ENCODE measurements at places on chromosomes 2 and 18.

- peak; percentile 68 for DNase-seq
These were observed 1.4 kb downstream of the GFPT1 start for GRCh38 chr2:69385443-69386151.

GRCh38 chr2:124911560-124911959 lies 886.5 kb downstream of the CNTNAP5 start:
- no peak for DNase-seq

- no peak for DNase-seq
These were observed 105.4 kb upstream of the RBBP8 start for GRCh38 chr18:22827741-22828140.

DNA sequence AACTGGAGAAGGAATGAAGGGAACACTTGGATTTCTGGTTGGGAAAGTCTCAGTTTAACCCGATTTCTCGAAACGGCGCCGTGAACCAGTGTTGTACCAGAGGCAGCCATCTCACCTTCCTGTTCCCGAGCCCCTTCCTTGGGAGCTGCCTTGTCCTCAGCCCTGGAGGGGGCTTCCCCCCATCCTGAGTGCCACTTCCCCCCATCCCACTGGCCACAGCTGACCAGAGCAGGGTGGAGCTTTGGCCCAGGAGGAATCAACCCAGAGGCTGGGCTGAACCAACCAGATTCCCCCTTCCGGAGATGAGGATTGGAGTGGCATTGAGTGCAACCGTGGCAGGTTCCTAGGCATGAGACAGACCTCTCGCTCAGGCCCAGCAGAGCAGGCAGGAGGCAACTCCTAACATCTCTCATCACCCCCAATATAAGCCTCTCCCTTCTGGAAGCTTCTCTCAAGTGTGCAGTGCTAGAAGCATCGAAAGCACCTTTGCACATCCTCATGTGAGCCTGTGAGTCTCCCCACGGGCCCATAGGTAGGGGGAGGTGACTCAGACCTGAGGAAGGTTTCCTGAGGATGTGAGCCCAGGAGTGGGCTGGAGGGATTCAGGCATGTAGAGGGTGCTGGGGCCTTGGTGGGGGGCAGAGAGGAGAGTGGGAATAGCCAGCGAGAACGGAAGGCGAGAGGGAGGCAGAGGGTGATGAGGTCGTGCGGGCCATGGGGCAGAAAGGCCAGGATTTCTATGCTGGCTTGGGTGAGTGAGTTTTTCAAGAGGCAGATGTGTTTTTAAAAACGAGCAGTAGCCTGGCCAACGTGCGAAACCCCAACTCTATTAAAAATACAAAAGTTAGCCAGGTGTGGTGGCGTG lies 11.9 kb downstream of the NGEF start:
- DNase-seq: no peak

GRCh38 chr2:144971786-144972335 lies 451.9 kb upstream of the ZEB2 start:
- no peak for DNase-seq

DNA sequence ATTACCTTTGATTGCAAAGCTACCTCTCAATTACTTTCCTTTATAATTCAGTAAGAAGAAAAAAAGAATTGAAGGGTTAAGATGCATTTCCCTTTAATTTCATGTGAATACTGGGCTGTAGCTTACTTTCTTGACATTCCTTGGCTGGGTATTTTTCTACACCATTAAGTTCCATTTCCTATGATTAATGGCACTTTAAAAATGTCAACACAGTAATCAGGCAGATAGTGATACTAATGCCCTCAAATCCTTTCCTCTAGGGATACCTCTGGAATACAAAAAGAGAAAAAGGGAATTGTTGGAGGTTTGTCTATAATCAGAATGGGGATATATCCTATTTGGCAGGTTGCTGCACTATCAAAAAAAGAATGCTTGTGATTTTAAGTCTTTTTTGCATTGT lies 216.9 kb downstream of the SRBD1 start:
- DNase-seq: no peak

- no peak for DNase-seq
These were observed 164.8 kb downstream of the RIT2 start for GRCh38 chr18:42950732-42951131.

DNA sequence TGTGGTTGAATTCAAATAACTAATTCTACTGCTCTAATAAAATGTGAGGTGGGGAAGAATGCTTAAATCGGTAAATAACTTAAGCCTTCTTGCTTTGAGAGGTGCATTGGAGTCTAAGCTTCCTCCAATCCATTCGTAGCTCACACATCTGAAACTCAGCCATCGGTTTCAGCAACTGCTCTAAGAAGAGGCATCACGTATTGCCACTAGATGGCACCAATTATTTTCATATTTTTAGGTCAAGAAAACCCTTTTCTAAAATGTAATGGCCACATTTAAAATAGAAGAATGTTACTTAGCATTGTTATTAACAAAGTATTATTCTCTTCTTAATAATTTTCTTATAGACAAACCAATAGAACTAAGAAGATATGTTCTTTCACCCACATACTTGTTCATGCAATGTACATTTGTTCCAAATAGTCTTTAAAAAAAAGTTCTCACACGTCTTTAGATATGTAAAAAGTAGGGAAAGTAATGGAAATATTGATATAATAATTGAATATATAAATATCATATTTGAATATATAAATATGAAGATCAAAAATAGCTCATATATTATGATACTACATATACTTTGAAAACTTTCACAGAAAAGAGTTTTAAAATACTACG lies 229.8 kb downstream of the CCDC178 start:
- DNase-seq: peak; percentile 45

DNA sequence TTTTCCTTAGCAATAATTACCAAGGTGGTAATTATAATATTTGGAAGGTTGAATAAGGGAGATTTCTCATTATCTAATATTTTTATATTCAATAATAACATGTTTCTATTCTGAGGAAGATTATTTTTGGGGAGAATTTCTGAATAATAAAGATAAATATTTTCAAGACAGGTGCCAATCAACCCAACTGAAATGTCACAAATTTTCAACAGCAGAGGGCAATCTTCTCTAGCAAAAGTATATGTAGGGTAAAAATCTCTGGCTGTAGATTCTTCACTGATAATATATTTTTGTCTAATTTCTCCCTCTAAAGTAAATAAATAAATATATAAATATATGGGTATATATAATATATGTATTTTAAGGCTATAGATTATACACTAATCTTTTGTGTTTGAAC lies 1187.2 kb upstream of the CRIM1 start:
- DNase-seq: no peak

DNA sequence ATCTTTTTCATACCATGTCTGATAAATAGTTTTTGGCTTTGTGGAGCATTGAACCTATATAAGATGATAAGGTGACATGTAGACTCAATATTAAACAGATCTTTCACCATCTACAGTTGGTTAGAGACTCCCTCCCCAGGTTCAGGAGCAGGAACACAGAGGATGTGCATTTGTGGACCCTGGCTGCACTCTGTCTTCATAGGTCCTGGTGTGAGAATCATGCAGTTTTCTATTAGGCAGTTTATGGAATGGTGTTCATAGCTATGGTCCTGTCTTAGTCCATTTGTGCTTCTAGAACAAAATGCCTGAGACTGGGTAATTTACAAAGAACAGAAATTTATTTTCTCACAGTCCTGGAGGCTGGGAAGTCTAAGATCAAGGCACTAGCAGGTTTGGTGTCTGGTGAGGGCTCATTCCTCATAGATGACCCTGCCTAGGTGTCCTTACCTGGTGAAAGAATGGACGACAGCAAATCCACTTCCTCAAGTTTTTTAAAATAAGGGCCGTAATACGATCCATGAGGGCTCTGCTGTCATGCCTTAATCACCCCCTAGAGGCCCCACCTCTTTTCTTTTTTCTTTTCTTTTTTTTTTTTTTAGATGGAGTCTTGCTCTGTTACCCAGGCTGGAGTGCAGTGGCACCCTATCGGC lies 35.3 kb upstream of the FAM98A start:
- DNase-seq: peak; percentile 64

GRCh38 chr2:75707901-75708300 lies 2.8 kb downstream of the GCFC2 start:
- no peak for DNase-seq

DNA sequence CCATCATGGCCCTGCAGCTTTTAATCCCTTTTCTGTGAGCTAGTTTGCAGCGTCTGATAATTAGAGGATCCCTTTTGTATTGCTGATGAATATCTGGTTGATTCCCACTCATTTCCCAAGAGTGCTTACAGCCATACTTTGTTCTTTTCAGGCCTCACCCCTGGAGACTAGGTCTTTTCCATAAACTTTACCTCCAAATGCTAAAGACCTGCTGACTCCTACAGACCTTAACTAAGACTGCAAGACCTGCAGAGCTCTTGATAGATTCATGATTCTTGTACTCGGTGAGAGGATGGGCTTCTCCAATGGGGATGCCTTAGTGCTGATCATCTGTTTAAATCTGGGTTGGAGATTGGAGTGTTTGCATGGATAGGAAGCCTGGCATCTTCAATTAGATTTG lies 33.1 kb upstream of the DYNAP start:
- no peak for DNase-seq

- DNase-seq: no peak
These were observed 381.4 kb downstream of the RAD51AP2 start for GRCh38 chr2:17136877-17137276.

GRCh38 chr18:76368271-76368670 lies 126.8 kb downstream of the ZNF516 start:
- DNase-seq: no peak

GRCh38 chr2:157875641-157876065 lies 477 bp downstream of the ACVR1 start:
- DNase-seq: peak; percentile 37

DNA sequence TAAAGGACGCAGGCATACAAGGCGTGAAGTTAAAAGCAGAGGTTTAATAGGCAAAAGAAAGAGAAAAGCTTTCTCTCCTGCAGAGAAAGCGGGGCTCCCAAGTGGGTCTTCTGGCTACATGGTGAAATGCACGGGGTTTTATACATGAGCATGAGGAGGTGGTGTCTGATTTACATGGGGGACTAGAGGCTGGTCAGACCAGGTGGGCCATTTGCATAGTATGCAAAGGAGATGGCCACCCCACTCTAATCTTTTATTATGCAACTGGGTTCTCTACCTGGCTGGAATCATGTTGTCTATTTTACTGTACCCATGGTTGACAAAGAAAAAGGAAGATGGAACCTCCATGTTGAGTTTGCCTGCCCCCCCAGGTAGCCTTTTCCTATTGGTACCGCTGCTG lies 356.2 kb downstream of the KCNJ3 start:
- DNase-seq: no peak

DNA sequence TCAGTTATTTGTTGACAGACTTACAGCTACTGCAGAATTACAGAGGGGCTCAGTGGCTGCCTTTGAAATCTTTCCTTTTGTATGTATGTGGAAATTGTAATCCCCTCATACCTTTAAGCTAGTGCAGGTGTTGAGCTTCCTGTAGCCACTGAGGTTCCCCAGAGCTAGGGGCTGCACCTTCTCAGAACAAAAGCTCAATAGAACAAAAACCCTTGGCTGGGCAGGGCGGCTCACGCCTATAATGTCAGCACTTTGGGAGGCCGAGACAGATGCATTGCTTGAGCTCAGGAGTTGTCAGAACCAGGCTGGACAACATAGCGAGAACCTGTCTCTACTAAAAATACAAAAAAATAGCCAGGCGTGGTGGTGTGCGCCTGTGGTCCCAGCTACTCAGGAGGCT lies 41.3 kb upstream of the CHMP1B start:
- no peak for DNase-seq

DNA sequence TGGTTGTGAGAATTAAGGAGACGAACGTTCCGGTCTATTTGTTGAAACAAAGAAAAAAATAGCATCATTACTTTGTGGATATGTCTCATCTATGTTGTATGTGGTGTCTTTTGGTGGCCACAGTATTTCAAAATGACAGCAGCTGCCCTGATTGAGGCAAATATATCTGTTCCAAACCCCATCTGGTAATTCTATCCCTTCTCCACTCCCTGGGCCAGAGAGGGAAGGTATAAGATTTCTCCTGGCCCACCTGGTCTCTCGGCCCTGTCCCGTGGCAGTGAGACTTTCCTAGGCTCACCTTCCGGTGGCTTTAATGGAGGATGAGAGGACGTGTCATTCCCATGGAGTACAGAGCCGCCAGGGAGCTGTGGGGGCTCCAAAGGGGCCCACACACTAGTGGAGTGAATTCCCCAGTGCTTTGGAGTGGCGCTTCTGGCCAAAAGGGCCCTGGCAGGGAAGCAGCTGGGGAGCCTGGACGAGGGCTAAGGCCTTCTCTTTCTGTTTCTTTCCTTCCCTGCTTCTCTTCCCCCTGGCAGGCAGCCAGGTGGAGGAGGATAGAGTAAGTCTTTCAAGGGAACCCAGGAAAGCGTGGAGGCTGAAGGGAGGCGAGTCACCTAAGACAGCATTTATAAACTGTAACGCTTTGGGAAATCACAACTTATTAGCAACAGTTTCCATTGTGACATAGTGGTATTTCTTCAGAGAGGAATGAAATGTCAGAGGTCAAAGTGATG lies 5.6 kb downstream of the FOSL2 start:
- no peak for DNase-seq

- DNase-seq: no peak
These were observed 80.4 kb downstream of the MSTN start for GRCh38 chr2:189982087-189982486.

DNA sequence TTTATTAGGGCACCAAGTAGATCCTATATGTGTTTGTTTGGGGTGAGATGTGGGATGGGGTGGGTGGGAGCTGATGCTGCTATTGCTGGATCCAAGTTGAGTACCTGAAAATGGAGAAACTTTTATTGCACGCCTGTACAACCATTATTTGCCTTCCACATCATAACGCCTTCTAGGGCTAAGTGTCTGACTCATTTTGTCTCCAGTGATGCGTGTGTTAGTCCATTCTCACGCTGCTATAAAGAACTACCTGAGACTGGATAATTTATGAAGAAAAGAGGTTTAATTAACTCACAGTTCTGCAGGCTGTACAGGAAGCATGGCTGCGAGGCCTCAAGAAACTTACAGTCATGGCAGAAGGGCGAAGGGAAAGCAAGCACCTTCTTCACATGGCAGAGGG lies 58.2 kb downstream of the KDM3A start:
- DNase-seq: no peak

DNA sequence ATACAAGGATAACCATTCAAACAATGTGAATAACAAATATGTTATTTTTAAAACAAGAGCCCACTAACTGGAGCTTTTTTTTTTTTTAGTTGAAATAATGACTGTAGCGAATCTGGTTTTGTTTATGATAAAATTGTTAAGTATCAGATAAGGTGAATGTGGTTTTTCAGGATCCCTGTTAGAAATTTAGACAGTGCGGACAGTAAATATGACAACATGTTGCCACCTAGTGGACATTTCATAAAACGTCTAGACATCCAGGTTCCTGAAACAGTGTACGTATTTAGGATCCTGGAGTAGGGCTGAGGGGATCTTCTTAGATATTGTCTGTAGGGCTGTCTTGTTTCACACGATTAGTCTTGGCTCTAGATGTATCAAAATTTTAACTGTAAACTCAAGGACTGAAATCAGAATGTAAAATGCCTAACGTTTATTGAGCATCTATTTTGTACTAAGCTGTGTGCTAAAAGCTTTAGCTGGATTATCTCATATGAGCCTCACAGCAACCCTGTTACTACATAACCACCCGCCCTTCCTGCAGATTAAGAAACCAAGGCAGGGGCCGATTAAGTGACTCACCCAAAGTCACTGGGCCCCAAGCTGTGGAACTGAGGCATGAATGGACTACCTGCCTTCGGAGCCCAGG lies 23.9 kb upstream of the CCDC68 start:
- DNase-seq: peak; percentile 94

- no peak for DNase-seq
These were observed 1332.4 kb upstream of the TMEFF2 start for GRCh38 chr2:193527146-193527545.
